ENCODE measurements at places on chromosomes 5 and 9.

GRCh38 chr9:129687391-129687790 lies 21.9 kb downstream of the PRRX2 start:
- DNase-seq: no peak

DNA sequence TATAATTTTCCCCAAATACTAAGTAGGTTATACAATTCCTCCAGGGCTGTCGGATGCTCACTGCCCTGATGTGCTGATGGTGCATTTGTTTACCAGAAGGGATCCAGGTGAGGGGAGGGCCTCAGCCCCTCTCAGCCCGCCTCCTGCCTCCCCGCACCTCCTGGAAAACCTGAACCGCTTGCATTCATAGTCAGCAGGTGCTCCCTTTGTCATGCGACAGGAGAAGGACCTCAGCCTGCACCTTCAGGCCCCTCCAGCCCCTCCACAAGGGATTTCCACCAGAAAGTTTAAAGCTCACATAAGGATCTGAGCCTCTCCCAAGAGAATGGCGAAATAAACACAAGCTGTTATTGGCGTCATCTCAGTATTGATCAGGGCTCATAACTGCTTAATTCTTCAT lies 36.5 kb upstream of the NTNG2 start:
- DNase-seq: no peak

DNA sequence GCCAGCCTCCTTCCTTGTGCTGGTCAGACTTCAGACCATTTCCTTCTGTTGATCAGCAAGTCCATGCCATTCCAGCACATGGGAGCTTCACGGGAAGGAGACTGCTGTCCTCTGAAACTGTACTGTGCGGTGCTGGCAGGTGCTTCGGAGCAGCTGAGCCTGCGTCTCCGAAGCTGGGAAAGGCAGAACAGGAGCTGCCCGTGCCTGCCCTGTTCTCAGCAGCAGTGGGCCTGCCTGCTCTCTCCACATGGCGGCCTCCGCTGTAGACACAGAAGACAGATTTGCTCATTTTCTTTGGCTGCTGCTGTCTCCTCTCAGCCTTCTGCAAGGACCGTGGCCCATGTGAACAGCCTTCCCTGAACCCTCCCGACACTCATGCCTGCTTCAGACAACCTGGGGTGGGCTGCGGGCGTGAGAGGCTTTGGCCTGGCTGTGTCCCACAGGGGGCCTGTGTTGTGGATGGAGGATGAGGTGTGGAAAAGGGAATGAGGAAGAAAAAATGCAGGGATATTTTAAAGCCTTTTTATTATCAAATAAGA lies 43.1 kb downstream of the HABP4 start:
- no peak for DNase-seq

- DNase-seq: no peak
Observed at GRCh38 chr9:27124151-27124550, 15.1 kb downstream of the TEK start.

- no peak for DNase-seq
Observed at GRCh38 chr5:138647261-138647788, 72.1 kb upstream of the HSPA9 start.

DNA sequence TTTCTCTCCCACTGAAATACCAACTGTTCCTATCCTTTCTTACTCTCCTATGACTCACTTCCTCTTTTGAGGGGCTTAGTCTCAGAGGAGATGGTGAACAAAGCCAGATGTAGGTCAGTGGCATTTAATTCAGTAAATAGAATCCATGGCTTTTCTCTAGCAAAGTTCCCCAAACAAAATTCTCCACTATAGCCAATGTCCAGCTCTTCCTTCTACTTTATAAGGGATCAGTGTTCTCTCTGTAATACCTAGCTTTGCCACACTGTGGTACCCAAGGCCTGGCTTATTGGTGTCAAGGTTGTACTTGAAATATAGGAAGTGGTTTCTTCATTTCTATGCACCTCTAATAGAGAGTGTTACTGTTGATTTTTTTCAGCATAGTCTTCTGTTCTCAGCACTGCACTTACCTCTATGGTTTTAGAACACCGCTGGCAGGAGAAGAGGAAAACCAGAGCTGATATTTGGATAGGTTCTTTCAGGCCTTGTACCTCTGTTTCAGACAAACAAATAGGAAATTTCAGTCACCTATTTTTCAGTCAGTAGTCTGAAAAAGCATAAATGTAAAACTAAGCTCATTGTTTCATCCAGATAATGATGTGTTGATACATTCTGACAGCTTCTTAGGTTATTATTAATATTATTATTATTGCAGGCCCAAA lies 40.6 kb upstream of the ITGA2 start:
- DNase-seq: peak; percentile 9

GRCh38 chr5:63570752-63571151 lies 391.5 kb downstream of the HTR1A start:
- DNase-seq: no peak

DNA sequence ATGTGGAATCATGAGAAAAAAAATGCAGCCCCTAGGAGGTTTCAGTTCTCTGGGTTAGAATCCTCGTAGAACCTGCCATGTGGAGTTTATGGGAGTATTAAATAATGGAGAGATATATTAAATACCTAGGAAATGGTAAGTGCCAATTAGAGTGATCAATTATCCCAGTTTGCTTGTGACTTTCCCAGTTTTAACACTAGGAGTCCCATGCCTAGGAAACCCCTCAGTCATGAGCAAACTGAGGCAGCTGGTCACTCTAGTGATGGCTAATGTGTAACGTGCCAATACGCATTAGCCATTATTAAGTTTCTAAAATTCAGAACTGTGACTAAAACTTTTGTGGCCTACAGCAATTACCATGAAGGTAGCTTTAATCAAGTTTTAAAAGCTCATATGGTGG lies 720.6 kb downstream of the TAF11L14 start:
- no peak for DNase-seq

DNA sequence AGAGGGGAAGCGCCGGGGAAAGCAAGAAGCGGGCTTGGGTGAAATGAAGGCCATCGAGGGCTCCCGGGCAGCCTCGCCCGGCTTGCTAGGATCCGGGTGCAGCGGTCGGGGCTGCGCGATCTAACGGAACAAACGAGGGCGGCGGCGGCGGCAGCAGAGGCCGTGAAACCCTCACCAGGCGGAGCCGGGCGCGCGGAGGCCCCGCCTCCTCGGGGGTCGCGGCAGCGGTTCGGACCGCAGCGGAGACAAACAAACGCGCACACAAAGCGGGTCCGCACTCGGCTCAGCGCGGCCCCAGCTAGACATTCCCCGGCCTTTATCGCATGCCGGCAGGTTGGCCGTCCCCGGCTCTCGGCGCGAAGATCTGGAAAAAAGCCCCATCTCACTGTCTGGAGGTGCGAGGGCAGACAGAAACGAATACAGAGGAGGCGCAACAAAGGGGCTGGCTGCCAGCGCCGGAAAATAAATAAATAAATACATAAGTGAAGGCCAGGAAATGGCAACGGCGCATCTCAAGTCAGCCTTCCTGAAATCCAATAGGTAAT lies 10.5 kb upstream of the TRIM36 start:
- no peak for DNase-seq

DNA sequence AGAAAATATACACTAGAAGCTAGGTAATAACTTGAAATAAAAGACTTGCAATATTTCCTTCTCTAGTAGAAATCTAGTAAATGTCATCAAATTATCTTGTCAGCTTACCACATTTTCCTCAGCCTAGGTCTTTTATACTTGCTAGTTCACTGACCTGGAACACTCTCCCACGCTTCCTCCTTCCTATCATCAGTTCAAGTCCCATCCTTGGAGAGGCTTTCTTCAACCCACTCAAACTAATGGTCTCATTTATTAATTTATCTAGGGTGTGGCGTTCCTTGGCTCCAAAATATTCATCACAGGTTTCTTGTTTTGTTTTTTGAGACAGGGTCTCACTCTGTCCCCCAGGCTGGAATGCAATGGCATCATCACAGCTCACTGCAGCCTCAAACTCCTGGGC lies 2.9 kb downstream of the FAM13B start:
- no peak for DNase-seq

DNA sequence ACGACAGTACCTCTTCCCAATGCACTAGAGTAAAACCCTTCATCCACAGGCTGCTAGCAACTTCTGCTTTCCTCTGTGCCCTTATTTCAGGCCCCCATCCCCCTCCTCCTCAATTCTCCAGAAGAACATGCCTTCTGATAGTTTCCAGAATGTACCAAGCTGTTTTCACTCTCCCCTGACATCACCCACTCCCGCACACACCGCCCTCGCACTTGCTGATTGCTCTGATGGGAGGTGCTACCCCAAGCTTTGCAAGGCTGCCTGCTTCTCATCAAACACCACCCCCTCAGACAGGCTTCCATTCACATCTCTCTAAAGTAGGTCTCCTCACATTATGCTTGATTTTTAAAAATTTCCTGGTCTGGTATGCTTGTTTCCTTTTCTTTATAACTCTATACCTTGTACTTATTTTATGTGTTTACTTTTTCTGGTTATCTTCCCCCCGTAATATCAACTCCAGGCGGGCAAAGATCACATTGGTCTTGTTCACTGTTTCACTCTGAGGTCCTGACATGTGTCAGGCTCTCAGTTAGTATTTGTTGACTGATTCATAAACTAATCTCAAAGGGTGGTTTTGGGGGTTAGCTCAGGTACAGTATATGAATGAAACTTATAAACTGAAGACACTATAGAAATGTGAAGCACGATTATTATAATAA lies 91.0 kb upstream of the C9orf72 start:
- DNase-seq: no peak

DNA sequence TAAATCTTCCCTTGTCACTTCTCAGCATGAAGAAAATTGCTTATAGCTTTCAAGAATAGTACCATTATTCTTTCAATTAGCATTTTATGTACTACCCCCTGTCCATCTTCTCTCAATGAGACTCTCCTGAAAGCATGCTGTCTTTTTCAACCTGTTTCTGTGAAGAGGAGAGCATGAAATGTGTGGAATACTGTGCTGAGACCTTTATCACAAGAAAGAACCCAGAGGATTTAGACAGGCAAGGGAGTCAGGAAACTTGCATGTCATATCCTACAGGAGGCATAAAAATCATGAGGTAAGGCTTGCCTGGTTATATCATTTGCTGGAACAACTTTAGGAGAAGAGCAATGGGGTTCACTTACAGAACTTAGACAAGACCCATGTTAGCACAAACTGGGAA lies 56.7 kb upstream of the LPAR1 start:
- no peak for DNase-seq

DNA sequence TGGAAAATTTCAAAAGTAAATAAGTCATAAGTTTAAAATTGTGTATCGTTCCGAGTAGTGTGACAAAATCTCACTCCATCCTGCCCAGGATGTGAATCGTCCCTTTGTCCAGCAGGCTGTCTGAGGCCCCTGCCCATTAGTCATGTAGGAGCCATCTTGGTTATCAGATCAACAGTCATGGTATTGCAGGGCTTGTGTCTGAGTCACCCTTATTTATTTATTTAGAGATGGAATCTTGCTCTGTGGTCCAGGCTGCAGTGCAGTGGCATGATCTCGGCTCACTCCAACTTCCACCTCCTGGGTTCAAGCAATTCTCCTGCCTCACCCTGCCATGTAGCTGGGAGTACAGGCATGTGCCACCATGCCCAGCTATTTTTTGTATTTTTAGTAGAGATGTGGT lies 30.2 kb downstream of the ITGA2 start:
- no peak for DNase-seq

DNA sequence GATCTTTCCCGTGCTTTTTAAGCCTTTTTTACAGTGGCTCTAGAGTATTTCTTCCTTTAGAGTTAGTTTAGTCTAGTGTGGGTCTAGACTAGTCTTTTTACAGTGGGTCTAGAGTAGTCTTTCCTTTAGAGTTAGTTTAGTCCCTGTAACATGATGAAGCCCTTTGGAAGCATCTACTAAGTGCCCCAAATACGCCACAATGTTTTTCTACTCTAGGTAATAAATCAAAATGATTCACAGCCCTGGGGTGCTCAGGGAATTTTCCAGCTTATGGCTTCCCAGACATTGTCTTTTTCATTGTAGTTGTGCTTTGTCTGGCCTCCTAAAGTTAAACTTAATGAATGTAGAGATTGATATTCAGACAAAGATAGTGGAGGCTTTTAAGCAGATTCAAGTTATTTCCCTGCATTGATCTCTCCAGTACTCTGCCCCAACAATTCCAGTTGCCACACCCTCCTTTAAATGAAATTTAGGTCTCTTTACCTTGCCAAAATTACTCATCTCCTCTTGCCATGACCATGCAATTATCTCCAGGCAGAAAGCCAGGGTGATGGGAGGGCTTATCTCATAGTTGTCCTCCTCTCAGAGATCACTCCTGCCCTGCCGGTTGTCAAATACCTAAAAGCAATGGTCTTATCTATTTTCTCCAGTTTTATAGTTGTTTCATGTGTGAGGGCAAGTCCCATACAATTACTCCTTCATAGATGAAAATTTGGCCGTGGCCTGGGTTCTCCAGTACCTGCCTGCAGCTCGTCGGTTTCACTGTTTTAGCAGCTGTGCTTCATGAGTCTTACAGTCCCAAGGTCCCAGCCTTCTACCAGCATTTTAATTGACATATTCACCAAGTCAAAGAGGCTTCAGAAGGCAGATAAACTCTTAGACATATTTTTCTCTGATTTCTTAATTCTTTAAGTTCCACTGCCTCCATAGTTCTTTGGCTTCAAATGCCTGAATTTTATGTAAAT lies 794.0 kb upstream of the COX7C start:
- DNase-seq: no peak

- no peak for DNase-seq
Observed at GRCh38 chr9:74095925-74096324, 401.2 kb upstream of the RORB start.

DNA sequence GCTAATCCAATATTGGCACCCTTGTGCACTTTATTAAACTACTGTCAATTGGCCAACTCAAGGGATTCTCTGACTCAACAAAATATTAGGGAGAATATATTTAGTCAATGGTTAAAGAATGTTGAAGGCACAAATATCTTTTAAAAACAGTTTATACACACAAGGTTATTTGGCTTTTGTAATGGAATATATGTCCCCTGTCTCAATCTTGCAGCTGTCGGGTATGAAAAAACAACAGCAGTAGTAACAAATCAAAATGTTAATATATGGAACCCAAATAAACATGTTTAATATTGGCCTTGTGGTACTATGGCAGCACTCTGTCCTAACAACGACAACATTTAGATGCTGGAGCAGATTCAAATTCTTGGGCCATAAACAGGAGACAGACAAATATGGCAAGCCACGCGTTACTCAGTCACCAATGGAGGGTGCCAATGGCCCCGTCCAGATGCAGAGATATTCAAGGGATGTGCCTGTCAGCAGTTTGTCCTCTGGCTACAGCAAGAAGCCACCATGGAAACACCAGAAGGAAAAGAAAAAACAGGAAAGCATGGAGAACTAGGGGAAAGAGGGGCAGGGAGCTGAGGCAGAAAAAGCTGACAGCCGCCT lies 342.0 kb downstream of the NDUFS4 start:
- DNase-seq: no peak

DNA sequence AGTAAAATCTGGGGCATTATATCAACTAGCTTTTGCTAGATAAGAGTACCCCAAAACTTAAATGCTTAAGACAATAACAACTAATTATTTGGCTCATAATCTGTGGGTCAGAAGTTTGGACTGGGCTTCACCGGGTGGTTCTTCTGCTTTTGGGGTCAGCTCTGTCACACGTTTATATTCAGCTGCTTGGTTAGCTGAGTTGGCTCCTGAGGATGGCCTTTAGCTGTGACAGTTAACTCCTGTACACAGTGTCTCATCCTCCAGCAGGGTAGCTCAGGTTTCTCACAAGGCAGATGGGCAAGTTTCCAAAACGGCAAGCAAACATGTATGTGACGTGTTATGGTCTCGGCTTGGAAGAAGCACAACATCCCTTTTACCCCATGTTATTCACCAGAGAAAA lies 488.2 kb downstream of the TLE4 start:
- no peak for DNase-seq

All from substantia nigra (tissue), 51 donors.